Nephron progenitor cell (in vitro differentiated cells): ENCODE measurements at places on chromosomes 5 and 9.

DNA sequence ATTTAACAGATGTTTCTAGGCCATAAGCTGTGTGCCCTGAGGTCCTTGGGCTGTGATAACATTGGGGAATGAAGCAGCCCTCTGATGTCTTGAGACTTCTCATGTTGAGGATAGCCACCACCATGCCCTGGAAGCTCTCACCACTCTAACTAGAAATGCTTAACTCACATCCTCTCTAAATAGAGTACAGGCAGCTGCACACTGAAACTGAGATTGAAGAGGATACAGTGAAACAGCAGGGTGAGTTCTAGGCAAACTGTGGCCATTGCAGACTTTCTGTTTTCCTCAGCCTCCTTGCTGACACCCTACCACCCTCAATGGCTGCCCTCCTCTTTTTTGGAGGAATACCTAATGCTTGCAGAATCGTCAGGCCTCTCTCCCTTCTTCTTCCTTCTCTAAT is 22.4 kb downstream of the UTP15 start:
- no peak for DNase-seq

DNA sequence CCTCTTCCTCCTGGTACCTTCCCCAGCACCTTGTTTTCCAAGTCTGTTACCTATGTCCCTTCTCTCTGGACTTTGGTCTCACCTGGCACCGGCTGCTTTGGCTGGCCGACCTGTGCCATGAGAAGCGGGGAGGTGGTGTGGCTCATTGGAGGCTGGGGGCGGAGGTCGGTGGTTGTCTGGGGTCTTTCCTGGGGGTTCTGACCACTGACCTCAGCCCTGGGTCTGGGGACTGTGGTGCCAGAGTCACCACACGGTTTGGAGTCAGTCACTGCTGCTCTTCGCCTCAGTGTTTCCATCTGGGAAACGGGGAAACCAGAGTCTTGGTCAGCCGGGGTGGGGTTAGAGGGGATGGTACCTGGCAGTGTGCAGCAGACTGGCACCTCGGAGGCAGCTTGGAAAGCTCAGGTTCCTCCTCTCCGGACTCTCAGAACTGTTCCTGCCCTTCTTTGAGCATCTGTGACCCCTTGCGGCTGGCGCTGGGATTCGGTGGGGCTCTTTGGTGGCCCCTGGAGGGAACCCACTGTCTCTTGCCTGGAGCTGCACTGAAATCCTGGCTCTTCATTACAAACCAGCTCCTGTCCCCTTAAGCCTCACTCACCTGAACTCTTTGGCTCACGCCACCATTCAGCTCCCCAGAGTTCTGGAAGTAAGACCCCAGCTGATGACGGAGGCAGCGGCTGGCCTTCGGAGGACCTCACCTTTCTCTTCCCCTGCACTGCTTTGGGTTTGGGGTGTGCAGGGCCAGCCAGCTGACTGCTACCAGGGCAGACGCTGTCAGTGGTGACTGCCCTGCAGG is 4.1 kb upstream of the RXRA start:
- no peak for DNase-seq

DNA sequence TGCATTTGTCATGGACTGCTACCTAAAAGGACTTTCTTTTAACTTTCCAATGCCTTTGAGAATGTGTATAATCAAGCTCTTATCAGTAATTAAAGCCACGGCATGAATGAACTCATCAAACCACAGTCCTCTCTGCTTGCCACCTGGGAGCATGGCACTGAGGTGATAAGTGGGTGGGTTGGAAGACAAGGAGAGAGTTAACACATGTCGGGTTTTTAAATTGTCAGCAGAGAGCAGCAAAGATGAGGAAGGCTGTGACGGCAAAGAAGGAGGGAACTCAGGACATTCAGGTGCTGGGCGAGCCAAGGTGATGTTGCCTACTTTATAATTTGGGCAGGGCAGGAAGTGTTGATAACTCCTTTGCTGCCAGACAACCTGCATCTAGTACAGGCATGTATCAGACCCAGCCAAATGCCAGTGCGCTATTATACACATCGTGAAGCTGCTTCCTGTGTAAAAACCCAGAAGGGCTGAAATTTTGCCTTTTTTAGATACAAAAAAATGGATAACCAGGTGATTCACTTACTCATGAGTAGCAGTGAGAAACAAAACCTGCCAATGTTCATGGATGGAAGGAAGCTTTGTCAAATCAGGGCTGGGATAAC is 269.1 kb downstream of the KIF4B start:
- no peak for DNase-seq

- no peak for DNase-seq
These were observed 65.0 kb upstream of the DAP start for GRCh38 chr5:10825897-10826644.

- DNase-seq = no peak
These were observed 32.2 kb downstream of the STXBP1 start for GRCh38 chr9:127644146-127644827.

DNA sequence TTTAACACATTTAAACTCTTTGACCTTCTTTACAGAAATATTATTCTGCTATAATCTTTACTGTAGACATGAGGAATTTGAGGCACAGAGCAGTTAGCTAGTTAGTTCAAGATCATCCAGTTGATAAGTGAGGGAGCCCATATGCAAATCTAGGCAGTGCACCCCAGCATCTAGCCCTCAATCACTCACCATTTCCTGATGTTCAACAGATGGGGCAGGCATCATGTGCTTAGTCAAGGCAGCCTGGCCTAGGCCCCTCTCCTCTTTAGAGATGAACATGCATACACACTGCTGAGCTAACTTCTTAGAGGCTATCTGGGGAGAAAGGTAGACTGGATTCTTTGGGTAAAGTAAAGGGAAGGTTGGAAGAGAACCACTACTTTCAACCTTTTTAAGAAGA is 206.8 kb upstream of the SLC24A2 start:
- DNase-seq = no peak

GRCh38 chr5:125331987-125332598 is 585.7 kb upstream of the ZNF608 start:
- no peak for DNase-seq

- no peak for DNase-seq
These were observed 310.6 kb downstream of the DIRAS2 start for GRCh38 chr9:90331826-90332575.

DNA sequence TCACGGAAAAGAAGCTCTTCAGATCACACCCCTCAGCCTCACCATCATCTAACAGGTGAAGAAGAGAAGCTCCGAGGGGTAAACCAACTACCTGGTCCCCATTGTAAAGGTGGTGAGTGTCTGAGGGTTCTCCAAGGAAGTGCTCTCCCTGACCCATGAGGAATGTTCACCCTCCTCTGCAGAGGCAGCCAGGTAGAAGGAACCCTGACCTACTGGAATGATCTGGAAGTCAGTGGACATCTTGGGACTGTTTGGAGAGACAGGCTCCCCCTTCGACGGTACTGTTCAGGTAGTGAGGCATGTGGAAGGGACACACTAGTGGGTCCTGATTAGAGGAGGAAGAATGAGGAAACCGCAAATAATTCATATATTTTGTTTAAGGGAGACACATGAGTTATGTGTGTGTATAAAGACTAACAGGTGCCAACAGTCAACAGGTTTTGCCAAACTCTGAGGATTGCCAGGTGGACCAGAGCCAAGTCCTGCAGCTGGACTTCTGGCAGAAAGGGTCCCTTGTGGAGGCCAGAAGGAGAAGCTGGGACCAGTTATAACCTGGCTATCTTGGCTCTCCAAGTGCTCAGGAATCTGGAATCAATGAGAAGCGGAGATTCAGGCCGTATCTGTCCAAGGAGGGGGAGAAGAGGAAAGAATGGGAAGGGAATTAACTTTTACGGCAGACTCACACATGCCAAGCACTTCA is 3.0 kb upstream of the ZBTB34 start:
- DNase-seq = no peak

GRCh38 chr9:106947106-106947900 is 84.3 kb downstream of the ZNF462 start:
- DNase-seq = no peak

GRCh38 chr9:112939418-112939817 is 48.7 kb upstream of the SLC46A2 start:
- DNase-seq = no peak

DNA sequence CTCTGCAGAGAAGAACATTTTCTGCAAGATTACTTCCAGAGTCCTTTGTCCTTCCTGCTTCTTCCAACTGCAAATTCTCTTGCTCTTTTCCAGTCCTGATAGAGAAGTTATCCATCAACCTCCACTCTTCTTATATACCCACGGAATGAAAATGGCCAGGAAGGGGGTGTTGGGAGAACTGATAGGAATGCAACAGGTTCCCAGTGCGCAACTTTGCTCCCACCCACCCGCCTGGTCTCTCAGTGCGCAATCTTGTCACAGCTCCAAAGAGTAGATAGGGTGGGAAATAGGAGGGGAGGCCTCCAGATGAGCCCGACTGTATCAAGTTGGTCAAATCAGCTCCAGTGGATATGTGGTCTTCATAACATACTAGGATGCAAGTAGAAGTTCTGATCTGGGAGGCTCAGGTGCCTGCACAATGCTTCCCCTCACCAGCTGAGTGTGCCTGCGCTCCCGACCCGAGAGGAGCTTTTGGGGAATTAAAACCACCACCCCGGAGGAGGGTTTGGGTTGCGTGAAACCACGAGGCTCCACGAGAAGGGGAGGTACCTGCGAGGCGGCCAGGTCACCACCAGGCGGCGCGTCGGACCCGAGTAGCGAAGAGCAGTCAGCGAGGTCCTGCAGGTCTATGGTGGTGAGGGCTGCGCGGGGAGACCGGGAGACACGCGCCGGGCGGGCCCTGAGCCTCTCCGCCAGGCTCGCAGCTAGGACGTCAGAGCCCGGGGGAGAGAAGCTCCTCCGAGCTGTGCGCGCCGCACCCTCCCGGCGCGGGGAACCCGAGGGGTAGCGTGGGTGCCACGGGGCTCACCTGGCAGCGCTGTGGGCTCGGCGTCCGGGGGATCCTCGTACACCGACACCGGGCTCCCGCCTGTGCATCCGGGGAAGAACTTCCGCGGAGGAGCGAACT is 835 bp downstream of the MCIDAS start:
- peak; percentile 89 for DNase-seq

GRCh38 chr5:50856401-50857119 is 190.1 kb downstream of the PARP8 start:
- DNase-seq = no peak

- no peak for DNase-seq
These were observed 128.1 kb upstream of the CACNA1B start for GRCh38 chr9:137749511-137749910.

GRCh38 chr9:93821307-93821703 is 133.8 kb downstream of the BARX1 start:
- no peak for DNase-seq

DNA sequence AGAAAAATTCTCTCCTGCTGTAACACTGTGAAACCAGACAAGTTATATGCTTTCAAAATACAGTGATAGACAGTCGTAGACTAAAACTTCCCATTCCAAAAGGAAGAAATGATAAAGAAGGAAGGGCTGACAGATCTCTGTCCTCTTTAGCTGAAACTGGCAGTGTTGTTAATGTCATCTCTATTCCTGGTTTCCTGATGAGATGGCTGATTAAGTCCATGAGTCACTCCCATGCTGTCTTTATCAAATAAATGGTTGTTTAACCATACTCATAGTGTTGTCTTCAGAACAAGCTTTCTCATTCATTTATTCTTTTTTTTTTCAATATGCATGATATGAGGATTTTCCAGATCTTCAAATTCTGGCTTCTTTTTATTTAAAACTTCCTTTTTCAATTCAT is 952.2 kb upstream of the WWC1 start:
- DNase-seq = no peak

DNA sequence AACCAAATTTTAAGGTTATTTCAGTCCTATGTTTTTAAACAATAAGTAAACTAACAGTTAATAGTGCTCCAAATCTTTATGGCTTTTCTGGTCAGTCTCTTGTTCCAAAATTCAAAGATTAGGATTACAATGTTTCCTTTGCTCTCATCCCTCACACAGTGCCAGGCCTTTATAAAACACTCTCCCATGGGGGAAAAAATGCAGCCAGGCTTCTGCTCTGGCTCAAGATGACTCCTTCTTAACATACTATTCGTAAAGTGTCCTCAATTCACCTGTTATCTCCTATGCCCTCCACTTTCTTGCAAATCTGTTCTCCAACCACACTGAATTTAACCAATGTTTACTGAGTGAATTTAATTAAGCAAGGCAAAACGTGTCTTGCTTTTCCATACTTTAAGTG is 1.4 kb downstream of the CEP120 start:
- DNase-seq = no peak

GRCh38 chr9:113999256-114000062 is 78.6 kb downstream of the AMBP start:
- DNase-seq = no peak

DNA sequence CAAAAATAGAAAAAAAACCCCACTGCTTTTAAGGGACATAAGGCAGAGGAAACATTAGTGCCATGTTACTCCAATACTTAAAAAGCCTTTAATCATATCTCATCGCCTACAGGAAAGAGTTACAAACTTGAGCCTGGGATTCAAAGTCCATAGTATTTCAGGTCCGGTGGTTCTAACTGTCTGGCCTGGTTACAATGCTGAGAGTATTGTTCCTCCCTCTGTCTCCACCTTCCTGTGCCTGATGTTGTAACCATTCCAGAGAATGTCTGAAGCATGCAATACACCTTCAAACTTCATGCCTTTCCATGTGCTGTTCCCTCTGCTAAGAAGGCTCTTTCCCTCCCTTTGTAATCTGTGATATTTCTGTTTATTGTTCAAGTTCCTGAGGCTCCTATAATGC is 41.6 kb upstream of the SLC36A2 start:
- no peak for DNase-seq

DNA sequence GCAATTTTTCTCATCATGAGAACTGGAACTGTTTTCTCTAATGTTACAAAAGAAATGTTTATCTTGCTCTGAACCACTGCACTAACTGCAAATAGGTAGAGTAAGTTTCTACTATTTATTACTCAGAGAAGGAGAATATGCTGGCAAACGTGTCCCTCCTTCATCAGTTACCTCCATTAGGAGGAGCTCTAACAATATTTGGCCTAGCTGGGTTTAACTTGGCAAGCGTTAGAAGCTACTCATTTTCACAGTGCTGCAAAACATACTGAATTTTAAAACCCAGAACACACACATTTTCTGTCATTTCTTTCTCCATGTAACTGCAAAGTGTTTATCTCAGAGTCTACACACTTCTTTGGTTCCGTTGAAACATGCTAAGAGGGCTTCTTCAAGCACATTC is 101.0 kb upstream of the GABRG2 start:
- DNase-seq = no peak

DNA sequence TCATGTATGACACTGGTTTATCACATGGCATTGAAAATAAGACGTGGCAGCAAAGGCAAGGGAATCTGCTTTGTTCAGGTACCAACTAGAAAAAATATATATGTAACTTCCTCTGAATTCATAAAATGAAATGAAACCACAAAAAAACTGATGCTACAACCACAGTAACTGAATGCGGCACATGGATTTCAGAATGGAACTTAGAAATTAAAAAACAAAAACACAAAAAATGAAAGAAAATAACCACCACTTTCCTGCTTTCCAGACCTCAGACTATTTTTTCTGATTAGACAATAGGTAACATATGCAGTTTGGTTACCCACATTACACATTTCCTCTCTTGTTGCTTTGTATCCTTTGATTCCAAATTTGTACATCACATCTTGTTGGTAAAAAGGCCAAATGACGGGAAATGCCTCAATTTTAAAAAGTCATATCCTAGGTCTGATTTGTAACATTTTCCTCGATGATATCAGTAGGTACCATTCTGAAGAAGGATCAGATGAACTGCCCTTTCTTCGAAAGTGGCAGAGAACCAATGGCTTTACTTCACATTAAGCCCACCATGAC is 18.1 kb upstream of the PDCL start:
- no peak for DNase-seq
